ENCODE measurements at places on chromosomes 4 and X. TPM values are rescaled to one million over a fixed set of nuclear protein-coding genes. Genes with fewer than 3 reads are reported as not detected.

- no peak for DNase-seq
These were observed 23.4 kb upstream of the MMRN1 start for GRCh38 chr4:89871211-89871610.

The PNMA6A gene
- 0.45 TPM for total RNA-seq

GRCh38 chr4:182738283-182739047, 178.7 kb downstream of the DCTD start:
- DNase-seq, result no peak

The TCEAL4 gene
- 3.5 TPM for total RNA-seq

DNA sequence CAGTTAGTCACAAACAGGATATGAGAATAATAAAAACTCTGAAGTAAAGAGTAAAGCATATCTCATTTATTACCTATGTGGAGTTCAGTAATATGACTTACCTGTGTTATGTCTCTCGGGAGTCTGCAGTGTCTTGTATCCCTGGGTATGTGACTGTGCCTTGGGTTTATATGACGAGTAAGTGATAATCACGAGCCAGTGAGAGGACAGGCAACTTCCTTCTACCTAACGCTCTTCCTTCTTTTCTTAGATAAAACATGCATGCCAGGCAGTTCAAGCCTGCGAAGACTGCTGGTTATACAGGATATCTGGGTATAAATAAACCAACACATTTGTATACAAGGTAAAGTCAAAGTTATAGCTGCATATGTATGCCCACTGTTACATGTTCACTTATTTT, at the start of gene HPGDS:
Gene HPGDS (minus strand): TSS at position 143 of the 400 bp plus-strand sequence. CDS start 8,207 bp downstream, outside the sequence.
- no peak for DNase-seq

DNA sequence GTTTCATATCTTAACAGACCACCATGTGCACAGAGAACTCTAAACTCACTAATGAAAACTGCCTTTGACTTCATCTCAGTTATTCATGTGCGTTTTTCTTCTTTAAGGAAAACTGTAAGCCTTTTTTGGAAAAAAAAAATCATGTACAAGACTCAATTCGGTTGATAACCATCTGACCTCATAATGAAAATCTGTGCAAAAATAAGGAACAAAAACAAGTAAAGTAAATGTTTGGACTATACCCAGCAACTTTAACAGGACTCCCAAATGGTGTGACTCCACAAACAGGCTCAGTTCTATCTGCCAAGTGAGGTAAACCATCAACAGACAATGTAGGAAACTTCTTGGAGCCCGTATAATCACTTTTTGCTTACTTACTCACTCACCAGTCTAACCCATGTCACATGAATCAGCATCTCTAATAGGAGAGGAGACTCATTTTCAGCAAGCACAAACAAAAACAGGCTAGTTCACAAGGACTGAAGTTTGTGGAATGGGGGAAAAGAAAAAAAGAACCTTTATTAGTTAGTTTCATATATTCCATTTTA, 9.3 kb downstream of the APOO start:
- DNase-seq, result no peak

DNA sequence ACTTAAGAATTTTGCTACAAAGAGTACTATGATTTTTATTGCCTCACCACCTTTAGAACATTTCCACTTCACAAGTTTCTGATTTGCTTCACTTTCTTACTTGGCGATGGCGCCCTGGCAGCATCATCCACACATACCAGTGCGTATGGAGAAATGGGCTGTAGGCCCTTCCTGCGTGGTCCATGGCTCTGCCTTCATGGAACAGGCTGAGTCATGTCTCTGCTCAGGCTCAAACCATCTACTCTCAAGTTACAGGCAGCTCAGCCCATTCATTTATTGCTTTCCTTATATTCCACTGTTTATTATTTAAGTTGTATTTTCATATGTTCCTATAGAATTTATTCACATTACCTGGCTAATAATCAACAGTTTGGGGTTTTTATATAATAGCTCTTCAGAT, 21.1 kb downstream of the CASP3 start:
- DNase-seq, result no peak

DNA sequence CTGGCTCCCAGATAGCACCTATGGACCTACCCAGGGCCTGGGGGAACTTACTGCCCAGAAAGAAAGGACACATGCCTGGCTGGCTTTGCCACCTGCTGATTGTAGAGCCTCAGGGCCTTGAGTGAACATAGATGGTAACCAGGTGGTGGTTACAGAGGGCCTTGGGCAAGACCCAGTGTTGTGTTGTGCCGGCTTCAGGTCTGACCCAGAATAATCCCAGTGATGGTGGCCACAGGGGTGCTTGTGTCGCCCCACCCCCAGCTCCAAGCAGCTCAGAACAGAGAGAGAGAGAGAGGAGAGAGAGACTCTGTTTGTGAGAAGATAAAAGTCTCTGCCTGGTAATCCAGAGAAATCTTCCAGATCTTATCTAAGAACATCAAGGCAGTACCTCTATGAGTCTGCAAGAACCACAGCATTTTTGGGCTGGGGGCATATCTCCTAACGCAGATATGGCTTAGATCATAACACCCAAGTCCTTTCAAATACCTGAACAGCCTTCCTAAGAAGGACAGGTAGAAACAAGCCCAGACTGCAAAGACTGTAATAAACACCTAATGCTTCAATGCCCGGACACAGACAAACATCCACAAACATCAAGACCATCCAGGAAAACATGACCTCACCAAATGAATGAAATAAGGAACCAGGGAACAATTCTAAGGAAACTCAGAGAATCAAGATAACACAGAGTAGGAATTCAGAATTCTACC, 16.3 kb upstream of the RP2 start:
- no peak for DNase-seq

GRCh38 chr4:102675141-102675540, 85.6 kb downstream of the MANBA start:
- no peak for DNase-seq

DNA sequence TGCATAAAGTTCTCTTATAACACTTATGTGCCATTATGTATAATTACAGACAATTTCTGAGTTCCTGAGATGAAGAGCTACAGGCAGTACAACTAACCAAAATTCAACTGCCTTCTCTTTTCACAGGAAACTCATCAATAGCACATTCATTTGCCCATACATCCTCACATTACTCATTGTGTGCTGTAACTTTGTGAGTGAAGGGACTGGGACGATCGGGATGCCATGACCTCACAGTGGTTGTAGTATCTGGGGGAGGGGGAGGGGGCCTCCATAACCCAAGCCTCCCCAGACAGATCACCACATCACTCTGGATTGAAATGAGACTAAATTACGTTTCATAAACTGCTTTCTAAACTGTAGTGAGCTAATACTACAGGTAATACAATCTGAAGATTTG, 60.7 kb downstream of the ABCG2 start:
- DNase-seq, result no peak

GRCh38 chrX:2536974-2537373, 36.2 kb upstream of the DHRSX start:
- DNase-seq, result no peak

GRCh38 chr4:22483551-22483981, 32.3 kb downstream of the ADGRA3 start:
- DNase-seq, result no peak

DNA sequence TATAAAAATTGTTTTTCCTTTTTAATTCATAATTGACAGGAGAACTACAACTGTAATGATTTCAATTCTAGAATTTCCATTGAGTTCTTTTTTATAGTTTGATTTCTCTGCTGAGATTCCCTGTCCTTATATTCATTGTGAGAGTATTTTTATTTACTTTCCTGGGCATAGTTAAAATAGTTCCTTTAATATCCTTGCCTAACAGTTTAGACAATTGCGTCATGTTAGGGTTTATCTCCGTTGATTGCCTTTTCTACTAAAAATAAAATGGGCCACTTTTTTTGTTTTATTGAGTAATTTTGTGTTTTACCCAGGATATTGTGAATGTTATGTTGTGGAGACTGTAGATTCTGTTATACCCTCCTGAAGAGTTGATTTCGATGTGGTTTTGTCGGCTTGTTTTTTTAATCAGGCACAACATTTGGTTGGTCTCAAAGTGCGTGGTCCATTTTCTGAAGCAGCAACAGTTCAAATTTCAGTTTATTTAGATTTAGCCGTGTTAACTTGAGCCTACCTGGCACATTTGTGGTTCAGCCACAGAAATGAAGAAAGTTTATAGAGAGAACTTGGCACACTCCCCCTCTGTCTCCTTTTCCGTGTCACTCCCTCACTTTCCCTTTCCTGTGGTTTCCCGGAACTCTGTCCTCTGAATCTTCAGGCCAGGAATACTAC, 16.0 kb upstream of the PRRG1 start:
- DNase-seq, result no peak

The DMRTC1 gene
- not detected for total RNA-seq

DNA sequence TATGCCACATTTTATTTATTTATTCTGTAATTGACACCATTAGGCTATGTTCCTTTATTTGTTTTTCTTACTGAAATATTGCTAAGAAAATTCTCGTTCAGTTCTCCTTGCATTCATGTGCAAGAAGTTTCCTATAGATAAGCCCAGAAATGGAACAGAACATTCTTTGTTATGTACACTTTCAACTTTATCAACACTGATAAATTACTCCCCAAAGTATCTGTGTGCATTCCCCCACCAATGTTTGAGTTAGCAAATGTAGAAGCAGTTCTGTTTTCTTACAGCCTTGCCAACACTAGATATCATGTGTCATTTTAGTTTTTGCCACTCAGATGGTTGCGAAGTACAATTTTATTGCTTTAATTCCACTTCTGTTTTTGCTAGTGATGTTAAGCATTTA, 166.4 kb upstream of the NPY2R start:
- DNase-seq, result no peak

DNA sequence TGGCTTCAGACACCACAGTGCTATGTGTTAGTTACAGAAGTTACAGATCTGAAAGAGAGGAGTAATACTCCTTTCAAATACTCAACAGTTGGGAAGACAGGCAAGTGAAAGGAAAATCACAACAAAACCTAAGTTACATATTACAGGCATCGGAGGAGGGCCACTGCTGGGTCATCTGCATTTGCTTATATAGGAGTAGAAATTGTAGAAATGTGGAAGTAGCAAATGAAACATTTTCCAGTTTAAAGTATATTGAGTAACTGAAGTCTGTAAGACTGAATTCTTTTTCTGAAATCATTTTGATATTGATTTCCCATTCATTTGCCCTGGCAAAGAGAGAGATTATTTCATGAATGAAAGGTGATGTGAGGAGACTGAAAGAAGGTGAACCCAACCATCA, 201.7 kb downstream of the SPRY1 start:
- DNase-seq, result no peak

The MAGEA1 gene
- total RNA-seq, result not detected

GRCh38 chr4:38684271-38684670, 20.3 kb downstream of the KLF3 start:
- no peak for DNase-seq

DNA sequence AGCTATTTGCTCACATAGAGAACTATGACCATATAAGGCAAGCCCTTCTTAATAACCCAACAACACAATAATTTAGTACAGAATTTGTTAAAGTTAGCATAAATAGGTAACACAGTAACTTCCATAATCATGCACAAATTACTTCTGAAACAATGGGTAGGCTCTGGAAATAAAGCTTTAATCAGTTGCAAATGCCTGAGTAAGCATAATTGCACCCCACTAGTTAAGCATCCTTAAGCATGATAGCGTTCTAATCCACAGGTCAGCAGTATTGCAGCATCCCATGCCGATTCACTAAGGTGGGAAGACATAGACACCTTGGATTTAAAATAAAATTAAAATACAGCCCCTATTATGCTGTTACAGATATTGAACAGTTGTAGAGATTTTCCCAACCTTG, 161.7 kb downstream of the DHX15 start:
- DNase-seq, result no peak

DNA sequence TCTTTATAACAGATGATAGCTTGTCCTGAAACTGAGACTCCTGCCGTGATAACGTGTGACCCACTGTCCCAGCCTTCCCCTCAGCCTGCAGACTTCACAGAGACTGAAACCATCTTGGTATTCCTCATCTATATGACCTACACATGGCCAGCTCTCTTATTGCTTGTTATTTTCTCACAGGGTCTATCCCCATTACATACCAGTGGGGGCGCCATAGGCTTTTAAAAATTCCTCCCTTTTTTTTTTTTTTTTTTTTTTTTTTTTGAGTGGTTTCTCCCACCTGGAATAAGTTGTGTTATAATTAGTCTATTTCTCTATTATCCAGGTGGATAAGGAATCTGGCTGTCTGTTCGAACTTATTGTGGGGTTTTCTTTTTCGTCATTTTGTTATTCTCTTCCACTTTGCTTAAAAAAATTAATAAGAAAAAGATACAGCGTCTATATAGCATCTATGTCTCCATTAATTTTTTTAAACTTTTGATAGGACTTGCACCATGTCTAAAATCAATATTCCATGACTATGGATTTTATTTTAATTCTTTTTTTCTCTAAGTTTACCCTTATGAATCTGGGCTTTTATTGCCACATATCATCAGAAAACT, 47.2 kb downstream of the GYG2 start:
- no peak for DNase-seq

DNA sequence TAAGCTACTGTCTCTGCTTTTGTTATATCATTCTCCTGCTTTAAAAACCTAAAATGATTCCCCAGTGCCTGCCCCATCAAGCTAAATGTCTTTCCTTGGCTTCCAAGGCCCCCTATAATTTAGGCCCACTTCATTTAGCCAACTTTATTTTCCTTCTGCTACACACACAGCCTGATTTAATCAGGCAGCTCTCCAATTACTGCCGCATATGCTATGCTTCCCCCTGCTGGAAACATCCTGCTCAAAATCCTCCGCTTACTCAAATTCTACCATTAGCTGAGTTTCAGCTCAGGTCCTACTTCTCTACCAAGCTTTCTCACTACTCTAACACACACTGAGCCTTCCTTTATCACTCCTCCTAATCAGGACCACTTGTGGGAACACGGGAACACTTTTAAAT, 17.0 kb downstream of the LAMP2 start:
- no peak for DNase-seq

The OPN1MW3 gene
- total RNA-seq, result not detected

GRCh38 chr4:189765301-189765700, 175.4 kb upstream of the FRG1 start:
- DNase-seq, result no peak

- no peak for DNase-seq
These were observed 556.5 kb downstream of the IL1RAPL1 start for GRCh38 chrX:29143756-29144155.

DNA sequence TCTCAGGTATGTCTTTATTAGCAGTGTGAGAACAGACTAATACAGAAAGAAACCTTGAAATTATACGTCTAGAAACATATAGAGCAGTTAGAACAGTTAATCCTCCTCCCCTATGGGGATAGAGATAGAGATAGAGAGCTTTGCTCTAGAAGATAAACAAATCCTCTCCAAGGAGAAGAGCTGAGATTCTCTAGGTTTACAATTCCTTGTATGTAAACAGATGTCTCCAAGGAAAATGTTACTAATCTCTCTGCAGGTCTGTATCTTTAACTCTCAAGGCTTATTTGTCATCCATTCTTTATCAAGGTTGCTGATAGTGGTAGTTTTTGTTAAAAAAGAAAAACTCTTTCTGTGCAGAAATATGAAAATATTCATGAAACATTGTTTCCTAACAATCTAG, 282.1 kb upstream of the GIMD1 start:
- DNase-seq, result no peak

GRCh38 chr4:141697116-141697515, 60.7 kb downstream of the IL15 start:
- no peak for DNase-seq

GRCh38 chrX:150032742-150033141, 94.5 kb upstream of the EOLA2 start:
- DNase-seq, result no peak

The CPEB2 gene
- total RNA-seq, result 14.3 TPM

The GAGE12E gene
- not detected for total RNA-seq

GRCh38 chr4:4680758-4681157, 138.9 kb upstream of the STX18 start:
- DNase-seq, result no peak

The GABRE gene
- not detected for total RNA-seq

The RHOXF1 gene
- total RNA-seq, result not detected

- DNase-seq, result no peak
These were observed 8.5 kb downstream of the ETNPPL start for GRCh38 chr4:108754327-108754726.

All from activated CD8-positive, alpha-beta memory T cell treated with anti-CD3 and anti-CD28 coated beads, Interleukin-2, amount 10 ng/mL, durations not matched to agents 7 days and 5 days (primary cell).